ENCODE measurements at places on chromosomes 11 and 22.

DNA sequence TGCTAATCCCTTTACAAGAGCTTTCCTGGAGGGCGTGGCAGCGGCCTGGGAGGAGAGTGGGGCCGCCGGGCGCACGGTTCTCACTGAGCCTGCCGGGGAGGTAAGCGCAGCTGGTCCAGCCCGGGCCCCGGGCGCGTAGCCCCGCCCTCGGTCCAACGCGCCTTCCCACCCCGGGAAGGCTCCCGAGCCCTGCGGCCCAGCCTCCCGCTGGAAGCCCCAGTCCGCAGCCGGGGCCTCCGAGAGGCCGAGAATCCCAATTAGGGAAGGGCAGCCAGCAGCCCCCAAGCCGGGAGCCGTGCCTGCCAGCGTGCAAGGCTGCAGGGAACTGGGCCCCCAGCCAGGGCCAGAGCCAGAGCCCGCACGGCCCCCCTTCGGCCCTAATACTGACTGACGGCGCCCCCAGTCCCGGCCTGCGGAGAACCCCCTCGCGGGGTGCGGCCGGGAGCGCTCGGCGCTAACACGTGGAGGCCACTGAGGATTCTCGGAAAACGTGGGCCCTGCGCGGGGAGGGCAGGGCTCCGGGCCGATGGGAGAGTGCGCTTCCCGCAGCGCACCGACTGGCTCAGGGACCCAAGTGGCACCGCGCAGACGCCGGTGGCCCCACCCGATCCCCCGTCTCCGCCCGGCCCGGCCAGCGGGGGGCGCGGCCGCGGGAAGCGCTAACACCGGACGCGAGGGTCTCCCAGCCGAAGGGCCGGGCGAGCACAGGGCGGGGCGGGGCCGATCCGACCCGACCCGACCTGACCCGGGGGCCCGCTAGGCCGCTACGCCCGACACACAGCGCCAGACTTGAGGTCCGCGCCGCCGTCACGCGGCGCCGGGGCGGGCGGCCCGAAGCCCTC lies 5.7 kb downstream of the ZFTA start:
- DNase-seq: peak; percentile 77

GRCh38 chr11:63843041-63843440 lies 4.1 kb downstream of the MARK2 start:
- DNase-seq: no peak

DNA sequence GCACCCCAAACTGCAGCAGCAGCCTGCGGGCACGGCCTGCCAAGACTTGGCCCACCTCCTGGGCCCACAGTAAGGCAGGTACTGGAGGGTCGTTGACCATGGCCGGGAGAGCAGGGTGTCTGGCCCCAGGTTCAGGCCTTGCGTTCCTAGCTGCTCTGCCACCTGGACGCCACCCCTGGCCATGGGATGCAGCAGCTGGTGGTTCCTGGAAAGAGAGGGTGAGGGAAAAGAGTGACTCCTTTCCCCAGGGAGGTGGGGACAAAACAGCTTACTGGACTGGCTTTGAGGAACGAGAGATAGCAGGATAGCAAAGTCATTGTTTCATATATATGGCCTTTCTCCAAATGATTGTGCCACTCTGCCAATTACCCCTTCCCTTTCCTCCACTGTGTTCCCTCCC lies 1.8 kb downstream of the BSCL2 start:
- DNase-seq: no peak

DNA sequence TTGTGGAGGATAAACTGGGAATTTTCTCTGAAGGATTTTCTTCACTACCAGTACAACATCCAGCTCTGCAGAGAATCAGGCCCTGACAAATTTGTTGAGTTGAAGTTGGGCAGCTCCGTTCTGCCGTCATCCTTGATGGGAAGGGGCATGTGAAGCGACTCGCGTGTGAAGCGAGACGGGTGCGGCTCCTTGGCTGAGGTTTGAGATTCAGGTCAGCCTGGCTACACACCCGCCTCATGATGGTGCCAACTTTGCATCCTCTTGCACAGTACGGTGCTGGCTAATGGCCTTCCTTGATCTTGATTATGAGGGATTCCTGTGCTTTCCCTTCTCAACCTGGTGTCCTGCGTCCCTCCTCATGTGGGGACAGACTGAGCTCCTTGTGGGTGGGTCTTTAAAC lies 19.7 kb upstream of the CDC42EP2 start:
- DNase-seq: no peak

DNA sequence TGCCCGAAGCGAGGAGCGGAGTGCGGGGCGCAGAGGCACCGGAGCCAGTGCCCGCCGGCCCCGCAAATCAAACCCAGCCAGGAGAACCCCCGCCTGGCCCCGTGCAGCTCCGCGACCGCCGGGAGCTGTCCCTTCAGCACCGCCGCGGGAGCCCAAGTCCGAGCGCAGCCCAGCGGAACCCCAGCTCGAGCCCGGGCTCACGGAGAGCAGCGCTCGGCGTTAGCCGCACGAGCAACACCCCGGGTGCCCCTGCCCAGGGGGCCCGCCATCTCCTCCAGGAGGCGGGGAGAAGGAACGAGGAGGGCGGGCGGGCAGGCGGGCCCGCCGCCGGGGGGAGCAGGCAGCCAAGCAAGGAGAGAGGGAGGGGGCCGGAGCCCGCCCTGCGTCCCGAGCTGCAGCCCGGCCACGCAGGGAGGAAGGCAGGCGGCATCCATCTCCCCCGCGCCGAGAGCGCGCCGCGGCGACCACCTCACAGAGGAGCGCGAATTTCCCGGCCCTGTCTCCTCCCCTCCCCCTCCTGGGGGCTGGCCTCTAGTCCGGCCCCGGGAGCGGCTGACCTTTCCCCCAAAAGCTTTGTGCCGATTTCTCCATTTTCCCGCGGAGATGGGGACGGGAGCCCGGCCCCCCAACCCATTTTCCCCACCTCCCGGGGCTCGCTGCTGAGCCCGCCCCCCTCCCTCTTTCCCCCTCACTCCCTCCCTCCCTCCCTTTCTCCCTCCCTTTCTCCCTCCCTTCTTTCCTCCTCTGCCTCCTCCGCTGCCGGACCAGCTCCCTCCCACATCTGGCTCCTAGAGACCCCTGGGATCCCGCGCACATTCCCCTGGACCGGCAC lies 621 bp downstream of the KCNC1 start:
- DNase-seq: peak; percentile 90

GRCh38 chr11:78149646-78150045 lies 10.2 kb upstream of the ALG8 start:
- DNase-seq: no peak

DNA sequence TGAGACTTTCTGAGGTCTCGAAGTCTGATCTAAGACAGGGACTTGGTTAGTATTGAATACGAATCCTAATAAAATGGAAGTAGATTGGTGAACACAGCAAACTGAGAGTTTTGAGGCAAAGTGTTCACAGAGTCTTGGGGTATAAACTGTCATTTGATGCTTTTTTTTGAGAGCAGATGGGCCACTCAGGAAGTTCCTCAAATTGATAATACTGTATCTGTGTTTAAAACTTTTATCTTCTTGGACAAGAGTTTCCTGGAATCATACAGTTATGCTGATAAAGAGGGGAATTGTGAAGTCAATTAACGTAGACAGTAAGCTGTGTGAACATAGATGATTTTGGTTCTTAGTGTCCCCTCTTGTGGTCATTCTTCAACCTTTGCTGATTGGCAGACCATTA lies 80.0 kb upstream of the CLPB start:
- DNase-seq: no peak

- no peak for DNase-seq
Observed at GRCh38 chr11:64660706-64661105, 62.3 kb downstream of the NRXN2 start.

DNA sequence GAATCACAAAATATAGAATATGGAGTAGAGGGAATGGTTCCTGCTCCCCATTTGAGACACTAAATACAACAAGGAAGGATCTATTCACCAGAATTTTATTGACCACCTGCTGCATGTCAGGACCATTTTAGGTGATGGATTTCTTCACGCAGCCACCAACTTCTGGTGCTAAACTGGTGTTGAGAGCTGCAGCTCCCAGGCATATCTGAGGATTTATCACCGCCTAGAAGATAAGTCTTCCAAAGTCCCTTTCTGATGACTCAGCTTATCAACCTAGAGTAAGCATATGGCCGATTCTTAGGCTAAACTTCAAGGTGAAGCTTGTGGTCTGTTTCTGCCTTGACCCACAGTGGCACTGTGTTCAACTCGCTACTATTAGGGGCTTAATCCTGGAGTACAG lies 6.7 kb downstream of the DDI1 start:
- DNase-seq: no peak

DNA sequence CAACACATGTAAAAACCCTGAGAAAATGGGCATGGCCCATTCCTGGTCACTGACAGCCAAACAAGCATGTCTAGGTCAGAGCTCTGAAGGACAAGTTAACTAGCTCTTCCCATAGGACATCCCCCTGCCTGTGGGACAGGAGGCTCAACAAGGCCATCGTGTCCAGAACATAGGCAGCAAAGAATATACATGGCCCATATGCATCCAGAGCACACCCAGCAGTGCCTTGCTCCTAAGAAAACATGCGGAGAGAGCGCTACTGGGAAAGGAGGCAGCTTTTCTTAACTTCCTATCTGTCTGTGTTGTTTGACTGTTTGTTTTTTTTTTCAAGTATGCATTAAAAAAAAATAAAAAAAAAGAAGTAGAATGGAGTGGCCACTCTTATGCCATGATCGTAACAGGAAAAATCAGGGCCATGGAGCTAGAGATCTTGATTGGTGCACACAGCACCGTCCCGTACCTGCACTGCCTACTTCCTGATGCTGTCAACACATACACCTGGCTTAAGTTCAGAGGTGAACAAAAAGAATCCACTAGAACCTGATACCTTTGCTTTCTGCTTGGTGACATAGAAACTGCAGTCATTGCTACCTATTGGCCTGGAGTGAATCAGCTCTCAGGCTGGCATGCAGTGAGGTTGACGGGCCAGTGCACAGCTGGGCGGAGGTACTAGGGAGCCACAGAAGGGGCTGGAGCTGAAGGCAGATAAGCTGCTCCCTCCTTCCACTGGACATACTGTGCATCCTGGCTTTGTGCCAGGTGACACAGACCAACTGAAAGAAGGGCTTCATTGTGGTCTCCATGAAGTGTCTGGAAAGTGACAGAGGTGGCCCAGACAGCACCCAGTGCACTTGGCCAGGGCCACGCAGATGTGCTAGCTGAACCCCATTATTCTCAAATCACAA lies 11.9 kb downstream of the UFD1 start:
- DNase-seq: no peak

- DNase-seq: no peak
Observed at GRCh38 chr11:12376259-12377081, 901 bp upstream of the PARVA start.

DNA sequence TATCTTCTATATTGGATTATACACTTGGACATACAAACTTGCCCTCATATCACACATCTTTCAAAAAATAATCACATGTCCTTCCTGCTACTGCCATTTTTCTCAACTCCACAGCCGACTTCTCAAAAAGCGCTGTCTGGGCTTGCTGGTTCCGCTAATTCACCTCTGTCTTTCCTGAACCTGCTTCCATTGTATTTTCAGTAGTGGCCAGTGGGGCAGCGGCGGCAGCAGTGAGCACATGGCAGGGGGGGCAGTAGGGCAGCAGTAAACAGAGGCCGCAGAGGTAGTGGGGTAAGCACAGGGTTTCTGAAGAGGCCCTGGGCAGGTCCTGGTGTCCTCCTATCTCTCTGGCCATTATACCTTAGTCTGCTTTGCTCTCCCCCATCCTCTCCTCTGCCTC lies 126.3 kb downstream of the RRAS2 start:
- DNase-seq: peak; percentile 66

- DNase-seq: no peak
Observed at GRCh38 chr11:87043894-87044293, 6.2 kb downstream of the TMEM135 start.

- no peak for DNase-seq
Observed at GRCh38 chr11:12177739-12178338, 67.4 kb downstream of the MICAL2 start.

- DNase-seq: peak; percentile 86
Observed at GRCh38 chr11:7575841-7576725, 62.3 kb downstream of the PPFIBP2 start.

- no peak for DNase-seq
Observed at GRCh38 chr11:47222696-47223095, 7.9 kb downstream of the DDB2 start.
